ENCODE measurements at places on chromosomes 7 and 10. TPM values are rescaled to one million over a fixed set of nuclear protein-coding genes. Genes with fewer than 3 reads are reported as not detected.

DENND2A gene
- total RNA-seq = 0.75 TPM

ELMO1 gene
- not detected for total RNA-seq

AFAP1L2 gene
- total RNA-seq = 9.0 TPM

PAPSS2 gene
- total RNA-seq = 77.9 TPM

HIPK2 gene
- 24.4 TPM for total RNA-seq

TLX1 gene
- not detected for total RNA-seq

C10orf53 gene
- not detected for total RNA-seq

Measured in Caki2 (cell line).